ENCODE measurements at places on chromosomes 11 and 22. TPM values are rescaled to one million over a fixed set of nuclear protein-coding genes. Genes with fewer than 3 reads are reported as not detected.

The TBX1 gene
- total RNA-seq = not detected

The OR4D10 gene
- total RNA-seq = not detected

The CACNA1I gene
- total RNA-seq = not detected

The SMIM35 gene
- total RNA-seq = not detected

The FANCF gene
- 12.2 TPM for total RNA-seq

The ROM1 gene
- total RNA-seq = 1.4 TPM

The FDXACB1 gene
- 3.8 TPM for total RNA-seq

All from epithelial cell of proximal tubule (primary cell).